ENCODE measurements at places on chromosomes 4 and X.

DNA sequence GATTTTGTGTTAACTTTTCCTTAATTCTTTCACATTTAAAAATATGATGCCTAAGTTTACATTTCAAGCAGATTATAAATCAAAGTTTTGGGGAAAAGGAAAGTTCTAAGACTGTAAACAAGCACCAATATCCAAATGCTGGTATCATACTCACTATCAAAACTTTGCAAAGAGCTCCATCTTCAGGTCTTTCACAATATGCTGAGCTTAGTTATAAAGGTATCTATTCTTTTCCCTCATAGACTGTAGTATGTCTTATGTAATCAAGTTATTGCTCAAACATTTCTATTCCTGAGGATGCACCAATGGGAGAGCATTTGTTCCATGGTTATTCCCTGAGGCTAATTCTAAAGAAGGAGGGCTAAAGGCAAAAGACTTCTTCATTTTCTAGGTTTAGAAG lies 207.9 kb upstream of the FAM241A start:
- DNase-seq, result no peak

DNA sequence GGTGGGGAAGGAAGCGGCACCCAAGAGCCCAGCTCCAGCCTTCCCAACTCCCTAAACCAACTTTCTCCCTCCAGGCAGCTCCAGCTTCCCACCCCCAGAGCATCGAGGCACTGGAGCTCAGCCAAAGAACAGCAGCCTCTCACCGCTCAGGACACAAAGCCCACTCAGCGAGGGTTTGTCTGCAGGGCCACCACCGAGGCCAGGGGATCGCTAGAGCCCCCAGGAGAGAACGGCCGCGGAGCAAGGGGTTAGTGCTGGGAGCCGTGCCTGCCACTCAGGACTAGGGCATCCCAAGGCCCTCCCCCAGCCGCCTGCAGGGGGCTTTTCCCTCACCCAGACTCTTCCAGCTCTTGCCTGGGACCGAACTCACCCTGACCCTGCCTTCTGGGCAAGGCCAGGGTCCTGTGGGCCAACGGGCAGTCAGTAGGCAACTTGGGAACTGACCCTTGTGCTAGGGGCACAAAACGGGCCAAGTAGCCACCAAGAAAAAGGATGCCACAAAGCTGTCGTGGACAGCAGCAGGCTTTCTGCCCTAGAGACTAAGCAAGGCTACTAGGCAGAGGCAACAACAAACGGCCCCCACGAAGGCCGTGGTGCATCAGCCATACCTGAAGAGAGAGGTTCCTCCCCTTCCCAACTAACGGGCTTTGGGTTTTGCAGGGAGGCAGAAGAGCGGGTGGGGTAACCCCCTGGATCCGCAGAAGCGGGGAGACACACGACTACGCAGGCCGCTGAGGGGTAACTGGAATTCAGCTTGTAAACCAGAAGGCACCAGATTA lies 2.3 kb downstream of the HCFC1 start:
- DNase-seq, result no peak

GRCh38 chr4:128787509-128788311 lies 21.8 kb upstream of the JADE1 start:
- no peak for DNase-seq

GRCh38 chrX:110210417-110211139 lies 107.3 kb downstream of the AMMECR1 start:
- DNase-seq, result no peak

GRCh38 chrX:47217121-47217851 lies 1.2 kb upstream of the CDK16 start:
- DNase-seq, result peak; percentile 16

- DNase-seq, result no peak
These were observed 72.1 kb downstream of the GPR101 start for GRCh38 chrX:136961594-136962135.

DNA sequence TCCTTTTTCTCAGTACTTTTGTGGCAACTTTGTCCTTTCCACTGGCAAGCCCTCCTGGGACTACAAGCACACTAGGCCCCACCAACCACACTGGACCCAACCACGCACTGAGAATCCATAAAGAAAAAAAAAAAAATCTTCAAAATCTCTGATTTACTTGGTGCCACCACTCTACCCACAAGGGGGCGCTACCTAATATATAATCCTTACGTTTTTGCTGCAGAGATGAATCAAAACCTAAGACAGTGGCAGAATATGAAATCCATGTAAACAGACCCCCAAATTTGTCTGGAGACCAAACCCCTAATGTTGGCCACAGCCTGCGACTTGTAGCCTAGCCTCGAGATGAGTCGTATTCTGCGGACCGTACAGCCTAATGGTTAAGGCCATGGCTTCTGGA lies 63.5 kb upstream of the ARHGAP36 start:
- DNase-seq, result peak; percentile 1

GRCh38 chrX:123906557-123907316 lies 46.9 kb downstream of the XIAP start:
- DNase-seq, result no peak

- DNase-seq, result no peak
These were observed 100.8 kb upstream of the TENM3 start for GRCh38 chr4:182142176-182143085.

DNA sequence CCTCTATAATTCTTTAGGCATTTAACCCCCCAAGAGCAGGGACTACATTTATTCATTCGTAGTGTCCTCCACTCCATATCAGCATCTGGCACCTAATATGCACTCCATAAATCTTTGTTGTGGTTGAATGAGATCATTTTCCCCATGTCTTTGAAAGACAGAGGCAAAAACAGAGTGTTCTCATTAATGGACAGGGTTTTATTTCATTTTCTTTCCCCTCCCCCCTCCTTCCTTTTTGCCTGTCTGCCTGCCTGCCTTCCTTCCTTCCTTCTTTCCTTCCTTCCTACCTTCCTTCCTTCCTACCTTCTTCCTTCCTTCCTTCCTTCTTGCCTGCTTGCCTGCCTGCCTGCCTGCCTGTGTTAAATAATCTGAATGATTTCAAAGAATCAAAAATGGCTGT lies 83.2 kb downstream of the SHROOM3 start:
- DNase-seq, result no peak

DNA sequence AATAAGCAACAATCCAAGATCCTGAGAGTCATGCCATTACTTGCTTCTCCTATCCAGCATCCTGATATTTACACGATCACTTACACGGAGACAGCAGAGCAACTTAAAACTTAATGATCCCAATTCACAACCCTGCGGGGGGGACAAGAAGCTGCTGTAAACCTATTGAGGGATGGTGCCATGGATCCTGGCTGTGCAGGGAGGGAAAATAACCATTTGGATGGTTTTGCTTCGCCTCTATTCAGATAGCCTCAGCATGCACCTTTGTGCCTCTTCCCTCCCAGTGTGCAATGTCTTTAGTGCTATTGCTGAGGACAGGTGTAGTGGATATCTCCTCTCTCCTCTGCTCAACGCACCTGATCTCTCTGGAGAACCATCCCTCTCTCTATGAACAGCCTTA lies 89.7 kb upstream of the PPARGC1A start:
- no peak for DNase-seq

DNA sequence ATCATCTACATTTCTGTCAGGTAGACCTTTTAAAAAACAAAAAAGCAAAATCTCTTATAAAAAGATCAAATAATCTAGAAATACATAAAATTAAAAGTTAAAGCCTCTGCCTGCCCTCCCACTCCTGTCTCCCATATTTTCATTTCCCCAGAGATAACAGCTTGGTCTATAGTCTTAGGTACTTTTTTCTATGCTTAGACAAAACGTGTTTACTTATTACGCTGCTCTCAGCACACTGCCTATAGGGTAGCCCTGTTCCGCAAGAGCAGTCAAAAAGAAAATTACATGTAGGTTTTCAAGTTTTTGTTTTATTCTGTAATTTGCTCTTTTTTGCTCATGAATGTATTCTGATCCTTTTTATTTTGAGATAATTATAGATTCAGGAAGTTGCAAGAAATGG lies 73.3 kb downstream of the TAF1 start:
- DNase-seq, result no peak

DNA sequence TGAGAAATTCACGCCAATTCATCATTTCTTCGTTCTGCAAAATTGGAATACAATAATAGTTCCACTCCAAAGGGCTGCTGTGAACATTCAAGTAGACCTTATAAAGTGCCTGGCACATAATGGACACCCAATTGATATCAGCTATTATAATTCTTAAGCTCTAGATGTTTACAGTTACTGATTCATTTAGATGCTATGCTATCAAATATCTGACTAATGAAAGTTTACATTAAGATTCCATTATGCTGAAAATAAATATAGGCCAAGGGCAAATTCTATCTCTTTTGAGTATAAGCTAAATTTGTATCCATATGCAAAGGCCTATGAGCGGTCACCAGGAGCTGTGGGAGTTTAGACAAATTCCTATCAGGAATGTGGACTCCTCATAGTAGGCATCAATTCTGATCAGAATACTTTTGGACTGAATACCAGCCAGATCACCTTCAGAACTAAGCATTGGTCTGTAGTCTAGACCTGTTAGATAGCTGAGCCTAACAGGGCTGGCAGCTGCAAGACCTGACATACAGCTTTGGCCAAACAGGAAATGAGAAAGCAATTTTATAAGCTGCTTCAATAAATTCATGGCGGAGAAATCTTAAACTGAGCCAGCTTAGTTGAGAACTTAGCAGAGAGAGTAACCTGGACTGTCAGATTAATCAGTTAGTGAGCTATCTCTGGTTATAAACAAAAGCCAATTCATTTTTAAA lies 384.3 kb upstream of the ACTRT1 start:
- no peak for DNase-seq

DNA sequence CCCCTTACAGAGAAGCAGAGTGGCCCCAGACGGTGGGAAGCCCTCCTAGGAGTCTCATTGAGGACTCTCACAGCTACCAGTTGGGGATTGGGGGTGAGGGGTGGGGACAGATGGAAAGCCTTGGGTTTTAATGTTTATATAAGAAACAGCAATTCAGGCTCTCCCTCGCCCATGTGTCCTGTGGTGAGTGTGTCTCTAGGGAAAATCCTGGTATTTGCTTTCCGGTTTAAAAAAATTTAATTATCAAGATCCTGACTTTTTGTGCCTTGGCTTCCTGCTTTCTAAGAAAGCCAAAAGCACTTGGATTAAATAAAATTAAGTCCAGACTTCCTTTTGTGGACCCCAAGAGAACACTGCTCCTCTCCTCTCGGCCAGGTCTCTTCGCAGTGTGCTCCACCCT lies 93.8 kb downstream of the SOWAHB start:
- no peak for DNase-seq

DNA sequence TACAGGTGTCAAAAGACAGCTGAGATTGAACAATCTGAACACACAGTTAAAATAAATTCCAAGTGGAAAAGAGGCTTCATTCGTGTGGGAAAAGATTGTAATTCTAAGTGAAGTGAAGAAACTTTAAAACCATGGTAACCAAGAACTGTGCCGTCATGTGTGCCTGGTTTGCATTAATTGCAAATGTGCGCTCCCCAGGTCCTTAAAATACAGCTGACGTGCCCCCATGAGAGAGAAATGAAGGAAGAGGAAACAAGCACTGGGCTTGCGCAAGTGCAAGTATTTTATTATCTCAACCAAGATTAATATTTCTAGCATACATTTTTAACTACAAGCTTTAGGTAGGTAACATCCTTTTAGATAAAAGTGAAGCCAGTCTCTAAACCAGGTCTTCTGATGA lies 92.5 kb downstream of the PARM1 start:
- no peak for DNase-seq

DNA sequence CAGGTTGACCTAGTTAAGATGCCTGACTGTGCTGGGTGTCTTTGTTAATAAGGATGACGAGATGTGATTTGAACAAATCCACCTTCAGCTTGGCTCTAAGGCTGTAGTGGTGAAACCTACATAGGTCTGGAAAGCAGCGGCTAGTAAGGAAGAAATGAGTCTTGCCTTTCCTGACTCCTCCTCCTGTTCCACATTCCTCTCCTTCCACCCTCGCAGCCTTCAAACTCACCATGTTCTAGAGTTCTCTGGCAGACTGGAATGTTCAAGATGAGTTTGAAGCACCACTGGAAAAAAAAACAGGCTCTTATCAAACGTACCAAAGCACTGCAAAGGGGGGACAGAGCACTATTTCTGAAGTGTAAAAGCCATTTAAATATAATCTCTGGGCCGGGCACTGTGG lies 395.4 kb downstream of the BMPR1B start:
- DNase-seq, result no peak

DNA sequence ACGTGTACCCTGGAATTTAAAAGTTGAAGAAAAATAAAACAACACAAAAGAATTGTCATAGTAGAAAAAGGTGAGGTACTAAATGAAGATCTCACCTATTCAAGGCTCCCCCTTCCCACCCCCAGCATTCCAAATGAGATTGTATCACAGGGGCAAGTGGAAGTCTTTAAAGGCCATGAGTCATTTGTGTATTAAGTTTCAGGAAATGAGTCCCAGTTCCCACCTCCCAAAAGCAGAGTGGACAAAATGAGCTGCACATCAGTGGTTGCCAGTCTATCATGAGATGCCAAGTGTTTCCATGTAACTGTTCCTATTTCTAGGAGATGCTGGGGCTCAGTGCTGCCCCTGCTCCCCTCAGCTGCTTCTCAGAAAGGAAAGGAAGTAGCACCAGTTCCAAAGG lies 20.1 kb downstream of the ARHGEF9 start:
- DNase-seq, result no peak

DNA sequence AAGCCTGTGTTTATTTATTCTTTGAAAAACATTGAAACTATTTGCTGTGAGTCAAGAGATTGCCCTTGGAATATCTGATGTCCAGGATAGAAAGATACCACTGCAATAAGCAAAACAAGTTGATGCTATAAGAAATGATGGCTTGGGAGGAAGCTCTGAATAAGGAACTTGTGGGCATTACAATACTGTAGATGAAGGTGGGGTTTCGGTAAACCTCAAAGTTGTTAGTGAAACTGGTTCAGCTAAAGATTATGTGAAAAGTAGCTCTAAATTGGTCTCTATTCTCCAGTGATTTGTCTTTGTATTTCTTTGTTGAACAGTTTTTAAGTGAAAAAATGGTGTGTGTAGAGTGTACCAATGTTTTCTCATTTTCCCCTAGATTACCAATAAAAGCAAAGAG lies 128.7 kb downstream of the AKAP4 start:
- DNase-seq, result no peak

DNA sequence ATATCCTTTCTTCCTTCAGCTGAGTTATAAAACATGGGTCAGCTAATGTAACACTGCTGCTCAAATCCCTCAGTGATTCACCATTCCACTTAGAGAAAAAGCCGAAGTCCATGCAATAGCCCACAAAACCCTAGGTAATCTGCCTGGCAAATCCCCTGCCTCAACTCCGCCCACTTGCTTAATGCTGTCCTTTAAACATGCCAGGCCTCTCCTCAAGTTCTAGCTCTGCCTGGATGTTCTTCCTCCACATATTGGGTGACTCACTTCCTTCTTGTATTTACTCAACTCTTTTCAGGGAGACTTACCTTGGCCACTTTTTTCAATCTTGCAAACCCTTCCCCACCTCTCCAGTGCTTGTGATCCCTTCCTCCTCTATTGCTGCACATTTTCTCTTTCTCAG lies 89.8 kb downstream of the EMCN start:
- DNase-seq, result no peak

GRCh38 chr4:107120661-107121060 lies 84.5 kb upstream of the DKK2 start:
- no peak for DNase-seq

- DNase-seq, result no peak
These were observed 72.2 kb upstream of the ELOVL6 start for GRCh38 chr4:110270492-110271197.
